ENCODE measurements at places on chromosomes 16 and 17. TPM values are rescaled to one million over a fixed set of nuclear protein-coding genes. Genes with fewer than 3 reads are reported as not detected.

CAPN15 gene
- total RNA-seq: 31.2 TPM

KRT31 gene
- total RNA-seq: not detected

RNFT1 gene
- total RNA-seq: 29.6 TPM

CES5A gene
- total RNA-seq: not detected

FBXL16 gene
- 1.7 TPM for total RNA-seq

BEAN1 gene
- not detected for total RNA-seq

SPATA22 gene
- not detected for total RNA-seq

ACADVL gene
- 143 TPM for total RNA-seq

SLC9A5 gene
- 0.63 TPM for total RNA-seq

NPIPB9 gene
- 15.5 TPM for total RNA-seq

PERCC1 gene
- 0.84 TPM for total RNA-seq

STX1B gene
- 0.63 TPM for total RNA-seq

KRT9 gene
- total RNA-seq: 0.10 TPM

HAS3 gene
- total RNA-seq: 0.84 TPM

STH gene
- not detected for total RNA-seq

ABI3 gene
- total RNA-seq: 6.3 TPM

NLE1 gene
- 8.3 TPM for total RNA-seq

All from mononuclear cell (primary cell).